KBM-7 (cell line): ENCODE measurements at places on chromosomes 11 and 22.

- no peak for DNase-seq
Measured at GRCh38 chr11:57502376-57502775, 13.1 kb downstream of the SLC43A1 start.

DNA sequence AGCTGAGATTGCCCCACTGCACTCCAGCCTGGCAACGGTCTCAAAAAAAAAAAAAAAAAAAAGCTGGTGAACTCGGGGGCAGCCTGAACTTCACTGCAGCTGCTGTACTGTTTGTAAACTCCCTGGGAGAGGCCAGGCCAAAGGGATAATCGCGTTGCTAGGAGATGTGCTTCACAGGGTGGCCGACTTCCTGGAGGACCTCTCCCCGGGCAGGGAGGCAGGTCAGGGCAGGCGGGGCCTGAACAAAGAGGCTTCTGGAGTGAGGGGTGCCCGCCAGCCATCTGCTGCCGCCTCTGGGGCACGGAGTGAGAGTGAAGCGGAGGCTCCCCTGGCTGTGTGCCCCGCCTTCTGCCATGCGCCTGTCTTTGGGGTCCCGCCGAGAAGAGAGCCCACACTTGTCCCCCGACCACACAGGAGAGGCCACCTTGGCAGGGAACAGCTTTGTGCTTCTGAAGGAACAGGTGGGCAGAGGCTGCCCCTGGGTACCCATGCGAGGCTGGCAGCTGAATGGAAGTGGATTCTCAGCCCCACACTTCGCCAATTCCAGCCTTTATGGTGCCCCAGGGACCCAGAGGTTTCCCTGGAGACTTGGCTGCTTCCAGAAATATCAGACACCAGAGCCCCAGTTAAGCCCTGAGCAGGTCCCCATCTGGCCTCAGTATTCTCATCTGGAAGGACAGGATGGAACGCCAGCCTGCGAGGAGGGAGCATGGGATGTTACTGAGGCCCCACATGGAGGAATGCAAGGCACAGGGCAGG is 29.6 kb downstream of the TMEM184B start:
- DNase-seq: no peak

DNA sequence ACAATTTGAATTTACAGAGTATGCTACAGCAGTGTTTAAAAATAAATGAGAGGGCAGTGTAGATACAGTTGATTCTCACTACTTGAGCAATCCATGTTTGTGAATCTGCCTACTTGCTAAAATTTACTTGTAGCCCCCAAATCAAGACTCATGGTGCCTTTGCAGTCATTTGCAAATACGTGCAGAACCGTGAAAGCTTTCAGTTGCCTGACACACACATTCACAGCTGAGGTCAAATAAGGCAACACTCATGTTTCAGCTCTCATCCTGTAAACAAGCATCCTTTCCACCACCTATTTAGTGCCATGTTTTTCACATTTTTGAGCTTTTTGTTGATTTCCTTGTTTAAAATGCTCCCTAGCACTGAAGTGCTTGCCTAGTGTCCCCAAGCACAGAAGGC is 32.5 kb upstream of the RASL10A start:
- DNase-seq: no peak

DNA sequence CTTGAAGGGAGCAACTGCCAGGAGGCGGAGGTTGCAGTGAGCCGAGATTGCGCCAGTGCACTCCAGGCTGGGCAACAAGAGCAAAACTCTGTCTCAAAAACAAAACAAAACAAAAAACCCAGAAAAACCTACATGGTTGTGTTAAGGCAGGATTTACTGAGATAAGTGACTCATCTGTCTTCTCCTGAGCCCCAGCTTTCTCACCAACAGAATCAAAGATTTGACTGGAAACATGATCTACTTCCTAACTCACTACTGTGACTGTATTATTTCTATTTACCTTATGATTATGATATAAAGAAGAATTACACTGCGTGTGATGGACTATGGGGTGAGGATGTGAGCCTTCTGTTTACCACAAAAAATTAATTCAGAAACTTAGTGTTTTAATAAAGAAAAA is 21.8 kb downstream of the FAM118B start:
- no peak for DNase-seq

DNA sequence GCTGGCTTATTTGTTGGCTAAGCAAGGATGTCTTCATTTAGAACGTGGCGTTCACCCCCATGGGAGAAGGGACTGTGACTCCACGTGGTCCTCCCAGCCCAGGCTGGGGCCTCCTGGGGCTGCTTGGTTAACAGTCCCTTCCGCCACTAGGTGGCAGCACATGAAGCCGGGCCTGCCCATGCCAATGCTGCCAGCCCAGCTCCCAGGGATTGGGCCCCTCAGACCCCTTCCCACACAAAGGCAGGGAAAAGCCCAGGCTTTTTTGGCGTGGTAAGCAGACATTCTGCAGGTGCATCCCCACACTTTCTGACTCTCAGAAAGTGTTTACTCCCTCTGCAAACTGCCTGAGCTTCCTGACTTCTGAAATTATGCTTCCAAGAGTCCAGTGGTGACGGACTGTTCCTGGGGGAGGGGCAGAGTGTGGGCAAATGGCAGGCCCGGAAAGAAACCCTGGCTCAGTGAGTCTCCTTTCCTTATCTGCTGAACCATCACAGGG is 3.1 kb downstream of the CBX6 start:
- peak; percentile 66 for DNase-seq

DNA sequence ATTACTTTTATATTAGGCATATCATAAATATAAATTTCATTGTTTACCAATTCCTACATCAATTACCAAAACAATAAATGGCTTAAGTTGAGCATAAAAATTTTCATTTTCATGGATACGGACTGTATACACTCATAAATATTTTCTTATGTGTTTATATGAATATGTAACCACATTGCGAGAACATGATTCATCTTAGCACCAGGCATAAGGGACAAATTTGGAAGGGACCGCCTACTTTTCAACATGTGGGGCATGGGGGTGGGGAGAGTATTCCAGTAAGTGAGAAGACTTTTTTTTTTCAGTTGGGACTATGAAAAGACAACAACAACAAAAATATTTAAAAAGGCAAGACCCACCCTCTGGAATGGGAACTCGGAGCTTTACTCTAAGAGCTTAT is 296.1 kb downstream of the RAB38 start:
- no peak for DNase-seq

DNA sequence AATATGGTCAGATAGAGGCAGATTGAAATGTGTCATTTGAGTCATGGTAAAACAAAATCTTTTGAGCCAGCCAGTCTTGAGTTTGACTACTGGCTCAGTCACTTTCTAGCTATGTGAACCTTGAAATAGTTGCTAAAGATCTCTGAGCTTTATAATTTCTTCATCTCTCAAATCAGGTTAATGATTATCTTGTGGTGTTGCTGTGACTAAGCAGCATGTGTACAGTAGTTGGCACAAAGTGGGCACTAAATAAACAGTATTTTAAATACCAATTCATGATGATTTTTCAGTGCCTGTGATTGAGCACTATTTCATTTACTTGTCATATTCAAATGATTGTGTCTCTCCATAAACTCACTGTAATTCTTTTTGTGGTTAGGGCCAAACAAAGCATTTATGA is 70.8 kb downstream of the RAB38 start:
- DNase-seq: no peak

DNA sequence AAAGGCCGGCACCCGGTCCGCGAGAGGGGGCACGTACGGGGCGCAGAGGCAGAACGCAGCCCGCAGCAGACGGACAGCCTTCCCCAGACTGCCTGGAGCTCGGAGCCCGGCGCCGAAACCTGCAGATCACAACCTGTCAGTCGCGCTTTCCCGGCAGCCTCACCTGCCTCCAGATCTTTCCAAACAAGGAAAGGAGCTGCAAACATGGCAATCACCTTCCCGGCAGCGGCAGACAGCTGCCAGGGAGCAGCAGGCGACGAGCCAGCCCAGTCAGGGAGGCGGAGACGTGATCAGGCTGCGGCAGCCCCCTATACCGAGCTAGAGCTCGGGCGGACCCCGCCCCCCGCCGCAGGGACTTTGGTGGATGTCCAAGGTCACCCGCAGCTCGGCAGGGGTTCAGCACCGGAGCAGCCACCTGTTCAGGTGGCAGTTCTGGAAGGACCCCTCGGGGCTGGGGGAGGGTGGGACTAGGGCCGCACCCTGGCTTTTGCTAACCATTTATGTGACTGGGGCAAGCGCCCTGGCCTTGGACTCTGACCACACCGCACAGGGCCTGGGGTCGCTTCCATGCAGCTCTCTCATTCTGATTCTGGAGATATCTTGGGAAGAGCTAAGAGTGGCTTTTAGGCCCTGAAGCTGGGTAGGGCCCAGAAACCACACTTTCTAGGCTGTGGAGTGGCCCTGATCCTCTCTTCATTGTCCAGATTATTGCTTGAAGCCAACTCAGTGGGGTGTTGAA is 143.8 kb downstream of the NECTIN1 start:
- DNase-seq: no peak

GRCh38 chr22:18110194-18110953 is at the start of gene TUBA8:
Gene TUBA8, plus strand, starts transcription at chr22:18110809. Its CDS starts 57 bp downstream, at chr22:18110866.
- DNase-seq: peak; percentile 67

GRCh38 chr22:23608583-23608982 is 23.5 kb downstream of the DRICH1 start:
- no peak for DNase-seq

DNA sequence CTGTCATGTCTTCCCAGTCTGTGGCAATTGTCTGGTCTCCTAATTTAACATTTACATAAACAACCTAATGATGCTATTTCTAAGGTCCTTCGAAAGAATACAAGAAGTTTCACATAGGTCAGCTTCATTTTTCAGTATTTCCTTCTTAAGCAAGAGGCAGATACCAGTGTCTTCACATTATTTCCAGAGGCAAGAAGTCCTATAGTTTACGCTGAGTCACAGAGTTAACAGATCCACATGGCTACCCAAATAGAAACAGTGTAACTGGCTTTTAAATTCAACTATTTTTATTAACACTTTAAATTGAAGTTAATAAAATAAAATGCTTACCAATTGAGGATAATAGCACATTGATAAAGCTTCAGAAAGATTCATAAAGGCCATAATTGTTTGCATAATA is 10.9 kb downstream of the PRRG4 start:
- DNase-seq: no peak

GRCh38 chr22:25950111-25950510 is 208.1 kb downstream of the MYO18B start:
- DNase-seq: no peak

- DNase-seq: no peak
Measured at GRCh38 chr11:40647295-40647694, 812.2 kb downstream of the LRRC4C start.

DNA sequence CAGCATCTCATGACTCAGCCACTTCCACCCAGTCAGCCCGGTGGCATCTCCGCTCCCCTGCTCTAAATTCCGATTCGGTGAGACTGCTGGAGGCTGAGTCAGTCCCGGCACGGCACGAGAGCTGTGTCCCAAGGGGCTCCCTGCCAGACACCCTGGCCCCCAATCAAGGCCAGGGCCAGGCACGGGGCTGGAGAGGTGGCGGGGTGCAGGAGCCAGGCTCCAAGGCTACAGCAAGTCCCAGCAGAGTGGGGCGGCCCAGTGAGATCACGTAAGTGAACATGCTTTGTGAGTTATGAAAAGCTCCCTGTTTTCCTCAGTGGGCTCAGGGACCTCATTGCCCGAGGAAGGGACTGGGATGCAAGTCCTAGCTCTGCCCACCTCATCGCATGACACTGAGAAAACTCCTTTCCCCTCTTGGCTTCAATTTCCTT is 3.0 kb downstream of the C11orf68 start:
- no peak for DNase-seq

- peak; percentile 43 for DNase-seq
Measured at GRCh38 chr22:20015971-20016733, 471 bp downstream of the ARVCF start.

DNA sequence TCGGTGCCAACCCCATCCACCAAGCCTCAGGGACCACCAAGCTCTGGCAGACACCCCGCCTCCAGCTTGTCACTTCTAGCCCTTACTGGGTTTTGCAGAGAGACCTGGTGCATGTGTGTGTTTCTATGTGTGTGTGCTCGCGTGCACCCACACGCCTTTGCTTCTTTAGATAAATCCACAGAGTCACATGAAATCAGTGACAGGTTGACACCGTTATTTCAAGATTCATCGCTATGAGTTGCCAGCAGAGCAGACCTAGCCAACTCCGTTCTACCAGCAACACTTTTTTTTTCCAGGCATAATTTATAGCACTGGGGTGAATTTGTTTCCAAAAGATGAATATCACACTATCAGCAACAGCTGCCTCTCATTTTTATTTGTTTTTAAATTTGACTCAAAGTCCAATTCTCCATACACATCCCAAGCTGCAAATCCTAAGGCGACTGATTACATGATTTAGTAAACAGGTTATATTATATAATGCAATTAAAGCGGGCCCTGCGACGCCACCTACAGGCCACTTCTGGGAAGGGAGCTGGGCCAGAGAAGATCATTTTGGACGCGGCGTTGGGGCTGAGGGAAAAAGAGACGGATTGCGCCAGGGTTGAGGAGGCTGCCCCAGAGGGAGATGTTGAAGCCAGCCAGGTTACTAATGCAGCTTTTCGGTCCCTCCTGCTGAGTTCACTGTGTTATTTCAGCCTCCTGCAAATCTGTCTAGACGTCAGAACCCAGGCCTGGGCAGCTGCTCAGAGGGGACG is 150.5 kb downstream of the FEZ1 start:
- DNase-seq: peak; percentile 54

DNA sequence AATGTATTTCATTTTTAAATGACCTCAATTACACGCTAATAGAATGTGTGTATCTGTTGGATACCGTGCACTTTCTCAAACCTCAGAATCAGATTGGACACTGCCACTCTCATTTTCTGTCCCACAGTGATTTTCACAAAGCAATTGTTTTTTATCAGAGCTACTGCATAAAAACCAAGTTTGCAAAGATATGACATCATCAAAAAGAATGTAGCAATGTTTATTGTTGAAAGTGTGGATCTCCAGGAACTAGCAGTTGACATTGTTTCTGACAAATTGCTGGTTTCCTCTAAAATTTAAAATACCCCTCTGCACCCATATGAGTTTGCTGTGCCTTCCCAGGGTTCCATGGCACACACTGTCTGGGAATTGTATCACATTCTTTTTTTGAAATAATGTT is 362.7 kb upstream of the DDI1 start:
- no peak for DNase-seq

- no peak for DNase-seq
Measured at GRCh38 chr11:4643076-4643475, 706 bp upstream of the OR51E1 start.
